ENCODE measurements at places on chromosomes 16 and 17.
A peak's percentile ranks its signal among the peaks of the same experiment; 100 is the strongest.

GRCh38 chr16:68844211-68844564, 857 bp downstream of the TANGO6 start:
- no peak for DNase-seq

GRCh38 chr16:80570106-80570478, 29.3 kb downstream of the DYNLRB2 start:
- no peak for DNase-seq

DNA sequence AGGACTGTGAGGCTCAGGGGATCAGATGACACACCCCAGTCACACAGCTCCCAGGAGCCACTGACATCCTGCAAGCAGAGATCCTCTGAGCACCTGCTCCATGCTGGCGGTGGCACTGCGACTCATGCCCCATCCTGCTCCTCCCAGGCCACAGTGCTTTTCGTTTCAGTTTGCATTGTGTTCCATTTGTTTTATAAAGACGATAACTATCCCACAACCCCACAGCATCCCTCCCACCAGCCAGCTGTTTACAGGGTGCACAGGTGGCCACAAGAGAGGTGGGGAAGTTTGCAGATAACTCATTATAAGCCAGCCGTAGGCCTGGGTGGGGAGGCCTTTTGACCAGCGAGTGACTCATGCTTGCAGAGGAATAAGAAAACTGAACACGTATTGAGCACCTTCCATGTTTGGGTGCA, 28.2 kb downstream of the BCO1 start:
- no peak for DNase-seq

- DNase-seq = no peak
Measured at GRCh38 chr16:21524068-21524751, 75.2 kb upstream of the METTL9 start.

- DNase-seq = no peak
Measured at GRCh38 chr17:48753794-48754499, 25.4 kb upstream of the HOXB13 start.

DNA sequence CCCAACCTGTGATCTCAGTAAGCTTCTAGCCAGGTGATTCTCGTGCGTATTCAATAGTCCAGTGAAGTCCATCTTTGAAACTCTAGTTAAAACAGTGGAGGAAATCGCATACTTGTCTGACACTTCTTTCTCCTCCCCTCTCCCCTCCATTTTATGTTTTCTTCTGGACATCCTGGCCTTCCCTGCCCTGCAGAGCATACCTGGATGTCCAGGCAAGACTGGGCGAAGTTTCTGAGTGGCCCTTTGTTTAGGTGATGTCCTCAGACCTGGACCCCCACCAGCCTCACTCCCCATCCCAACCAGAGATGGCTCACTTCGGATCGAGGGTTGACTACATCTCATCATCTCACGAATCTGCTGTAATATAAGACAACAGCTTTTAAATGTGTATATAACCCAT, 65.7 kb downstream of the CCDC182 start:
- no peak for DNase-seq

- DNase-seq = peak; percentile 94
Measured at GRCh38 chr16:4661661-4662060, 31.7 kb upstream of the NUDT16L1 start.

- DNase-seq = no peak
Measured at GRCh38 chr17:32822996-32823395, 53.9 kb downstream of the MYO1D start.

- DNase-seq = no peak
Measured at GRCh38 chr17:61442136-61442775, 10.0 kb upstream of the TBX4 start.

- no peak for DNase-seq
Measured at GRCh38 chr16:88793251-88793954, 8.4 kb upstream of the PIEZO1 start.

DNA sequence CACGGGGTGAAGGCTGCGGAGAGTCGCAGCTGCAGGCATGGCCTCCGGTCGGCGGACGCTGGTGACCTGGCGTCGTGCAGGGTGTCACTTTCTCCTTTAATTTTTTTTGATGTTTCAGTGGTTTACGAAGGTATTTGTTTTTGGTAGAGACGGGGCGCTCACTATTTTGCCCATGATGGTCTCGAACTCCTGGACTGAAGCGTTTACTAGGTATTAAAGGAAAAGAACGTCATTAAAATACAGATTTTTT, 17.1 kb downstream of the ZNF213 start:
- DNase-seq = no peak

- DNase-seq = no peak
Measured at GRCh38 chr16:31128711-31129567, 6.6 kb downstream of the PRSS8 start.

DNA sequence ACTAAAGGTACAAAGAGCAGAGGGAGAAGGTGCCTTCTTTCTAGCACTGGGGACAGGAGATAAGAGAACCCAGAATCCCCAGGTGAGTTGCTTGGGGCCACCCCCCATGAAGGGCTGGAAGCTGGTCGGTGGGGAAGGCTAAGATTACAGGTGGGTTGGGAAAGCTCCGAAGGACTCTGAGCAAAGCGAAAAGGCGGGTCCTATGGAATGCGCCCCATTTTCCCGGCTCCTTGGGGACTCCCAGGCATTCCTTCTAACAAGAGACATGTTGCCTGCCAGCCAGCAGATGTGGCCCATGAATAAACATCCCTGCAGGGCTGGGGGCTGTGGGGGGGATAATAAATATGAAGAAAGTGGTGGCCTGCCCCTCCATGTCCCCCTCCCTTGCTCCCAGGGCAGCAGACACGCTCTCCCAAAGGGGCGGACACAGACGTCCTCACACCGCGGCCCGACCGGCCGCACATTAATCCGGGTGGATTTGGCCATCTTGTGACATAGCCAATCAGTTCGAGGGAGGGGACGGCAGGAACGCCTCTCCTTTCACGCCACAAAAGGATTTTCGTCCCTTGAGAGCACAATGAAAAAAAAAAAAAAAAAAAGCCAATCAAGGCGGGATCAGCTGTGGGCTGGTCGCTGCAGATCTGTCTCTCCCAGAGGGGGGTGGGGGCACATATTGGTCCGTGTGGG, 98.5 kb downstream of the SOX9 start:
- DNase-seq = no peak

DNA sequence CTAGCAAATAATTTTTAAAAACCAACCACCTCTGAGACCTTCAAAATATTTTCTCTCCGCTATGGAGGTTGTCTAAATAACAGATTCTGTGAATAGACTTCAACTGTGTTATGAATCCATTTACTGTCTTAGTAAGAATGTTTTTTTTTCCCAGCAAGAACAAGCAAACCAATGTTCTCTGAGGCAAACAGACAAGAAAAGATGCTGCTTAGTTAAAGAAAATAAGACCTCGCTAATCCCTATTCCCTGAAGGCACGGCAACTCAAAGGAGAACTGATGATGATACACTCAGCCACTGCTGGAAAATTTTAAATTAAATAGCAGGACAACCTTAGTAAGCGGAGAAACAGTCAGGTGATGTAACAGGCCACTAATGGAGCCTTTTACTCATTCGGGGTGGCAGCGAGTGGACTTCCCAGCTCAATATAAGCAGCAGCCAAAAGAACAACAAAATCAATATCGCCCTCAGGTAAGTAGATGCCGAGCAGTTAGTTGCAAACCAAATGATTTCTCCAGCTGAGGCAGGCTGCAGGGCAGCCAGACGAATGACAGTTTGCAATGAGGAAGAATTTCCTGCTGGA, 81.8 kb downstream of the CPPED1 start:
- DNase-seq = no peak

GRCh38 chr17:36773039-36773438, 164.2 kb upstream of the LHX1 start:
- no peak for DNase-seq

DNA sequence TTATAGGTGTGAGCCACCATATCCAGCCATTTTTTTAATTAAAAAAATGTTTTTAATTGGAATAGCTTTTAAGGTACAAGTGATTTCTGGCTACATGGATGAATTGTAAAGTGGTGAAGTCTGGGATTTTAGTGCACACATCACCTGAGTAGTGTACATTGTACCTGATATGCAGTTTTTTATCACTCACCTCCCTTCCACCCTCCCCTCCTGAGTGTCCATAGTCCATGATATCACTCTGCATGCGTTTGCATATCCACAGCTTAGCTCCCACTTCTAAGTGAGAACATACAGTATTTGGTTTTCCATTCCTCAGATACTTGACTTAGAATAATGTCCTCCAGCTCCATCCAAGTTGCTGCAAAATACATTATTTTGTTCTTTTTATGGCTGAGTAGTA, 13.4 kb upstream of the CRYBA1 start:
- no peak for DNase-seq

GRCh38 chr17:36514856-36515255, 19.8 kb downstream of the MYO19 start:
- no peak for DNase-seq

DNA sequence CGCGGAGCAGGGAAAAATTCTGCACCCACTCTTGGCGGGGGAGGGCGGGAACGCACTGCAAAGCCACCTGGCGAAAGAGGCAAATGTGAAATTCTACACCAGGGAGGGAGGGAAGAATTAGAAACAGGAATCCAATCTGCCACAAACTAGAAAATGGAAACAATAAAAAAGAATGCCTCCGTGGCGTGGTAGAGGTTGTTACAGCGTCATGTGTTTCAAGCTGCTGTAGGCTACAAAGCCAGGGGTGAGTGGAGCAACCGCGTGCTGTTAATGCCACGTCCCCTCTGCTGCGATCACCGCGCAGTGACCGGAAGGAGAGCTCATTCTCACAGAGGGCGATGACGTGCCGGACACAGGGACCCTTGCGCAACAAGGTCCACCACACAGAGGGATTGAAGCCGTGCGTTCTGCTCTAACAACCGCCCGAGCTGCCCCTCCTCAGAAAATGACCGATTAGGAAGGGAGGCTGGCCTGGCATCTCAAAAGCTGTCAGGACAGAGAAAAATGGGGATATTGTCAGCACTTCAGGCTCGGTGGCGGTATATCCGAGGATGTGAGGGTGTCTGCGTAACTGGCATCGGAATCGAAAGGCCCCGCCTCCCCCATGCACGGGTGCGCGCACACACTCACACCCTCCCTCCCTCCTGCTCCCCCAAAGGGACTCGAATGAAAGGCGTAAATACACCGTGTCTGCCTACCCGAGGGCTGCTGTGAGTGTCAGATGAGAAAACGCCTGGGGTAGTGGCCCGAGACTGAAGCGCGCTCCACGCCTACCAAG, 70.8 kb upstream of the TNRC6C start:
- DNase-seq = peak; percentile 44

GRCh38 chr17:48575673-48576478, 2.3 kb downstream of the HOXB4 start:
- no peak for DNase-seq

DNA sequence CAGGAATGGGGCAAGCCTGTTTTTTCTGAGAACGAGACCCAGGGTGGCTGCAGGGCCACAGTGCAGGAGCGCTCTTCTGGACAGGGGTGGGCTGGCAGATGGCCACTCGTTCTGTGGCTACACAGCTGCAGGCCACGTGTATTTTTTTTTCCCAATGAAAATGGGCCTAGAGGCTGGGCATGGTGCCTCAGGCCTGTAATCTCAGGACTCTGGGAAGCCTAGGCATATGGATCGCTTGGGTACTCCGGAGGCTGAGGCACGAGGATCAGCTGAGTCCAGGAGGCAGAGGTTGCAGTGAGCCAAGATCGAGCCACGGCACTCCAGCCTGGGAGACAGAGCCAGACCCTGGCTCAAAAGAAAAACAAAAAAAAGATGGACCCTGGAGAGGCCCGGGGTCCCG, 6.8 kb downstream of the UNKL start:
- DNase-seq = no peak

DNA sequence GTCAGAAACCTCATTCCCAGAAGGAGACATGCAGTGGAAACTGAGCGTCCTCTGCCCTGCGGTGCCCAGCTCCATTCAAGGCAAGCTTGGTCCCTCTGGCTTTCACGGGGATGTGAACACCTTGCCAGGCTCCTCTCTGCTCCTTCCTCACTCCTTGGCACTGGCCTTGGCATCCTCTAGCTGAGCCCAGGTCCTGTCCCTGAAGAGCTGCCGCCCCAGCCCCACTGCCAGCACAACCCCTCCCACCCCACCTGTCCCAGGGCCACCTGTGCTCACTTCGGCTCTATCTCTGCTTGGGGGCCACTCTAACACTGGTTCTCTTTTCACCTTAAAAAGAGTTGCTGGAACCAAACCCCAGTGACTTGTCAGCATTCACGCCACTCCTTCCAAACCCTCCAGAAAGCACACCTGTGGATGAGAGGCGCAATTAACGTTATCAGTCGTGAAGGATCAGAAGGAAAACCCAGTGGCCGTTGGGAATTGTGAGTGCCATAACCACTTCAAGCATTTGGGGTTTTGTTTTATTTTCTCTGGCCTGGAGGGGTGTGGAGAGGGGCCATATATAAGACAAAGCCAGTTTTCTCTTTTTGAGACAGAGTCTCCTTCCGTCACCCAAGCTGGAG, 103.7 kb downstream of the AXIN2 start:
- no peak for DNase-seq

- no peak for DNase-seq
Measured at GRCh38 chr17:75572713-75573539, 14.7 kb upstream of the MYO15B start.

- DNase-seq = no peak
Measured at GRCh38 chr17:82832411-82832810, 7.4 kb downstream of the ZNF750 start.

GRCh38 chr17:52035336-52035915, 123.1 kb downstream of the CA10 start:
- DNase-seq = peak; percentile 26

DNA sequence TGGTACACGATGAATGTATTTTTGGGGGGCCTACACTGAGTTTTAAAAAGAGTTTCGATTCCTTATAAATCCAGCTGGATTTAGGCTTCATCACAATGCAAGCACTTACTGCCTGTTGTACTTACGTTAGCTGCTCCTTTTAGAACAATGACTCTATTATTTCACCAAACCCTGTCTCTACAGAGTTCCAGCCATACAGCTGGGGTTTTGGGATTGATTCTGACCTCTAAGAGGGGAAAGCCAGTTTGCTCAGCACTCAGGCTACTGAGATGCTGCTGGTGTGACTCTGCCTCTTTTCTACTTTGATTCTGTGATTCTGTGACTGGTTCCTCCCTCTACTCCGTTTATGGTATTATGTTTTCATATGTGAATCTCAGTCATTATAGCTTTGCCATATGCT, 329.7 kb downstream of the ABCC12 start:
- no peak for DNase-seq

DNA sequence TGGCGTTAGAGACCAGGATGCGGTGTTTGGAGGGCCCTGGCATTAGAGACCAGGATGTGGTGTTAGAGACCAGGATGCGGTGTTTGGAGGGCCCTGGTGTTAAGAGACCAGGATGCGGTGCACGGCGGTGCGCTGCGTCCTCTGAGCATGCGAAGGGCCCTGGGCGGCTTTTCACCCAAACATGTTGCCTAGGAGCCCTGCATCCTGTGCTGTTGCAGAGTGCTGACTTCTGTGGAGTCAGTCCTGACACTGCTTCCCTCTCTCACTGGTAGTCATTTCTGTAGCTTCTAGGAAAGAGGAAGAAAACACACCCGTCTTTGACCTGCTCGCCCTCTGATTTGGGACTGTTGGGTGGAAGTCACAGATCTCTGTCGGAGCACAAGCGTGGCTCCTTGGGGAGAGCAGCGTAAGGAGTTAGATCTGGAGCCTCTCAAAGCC, 141.2 kb downstream of the LAT start:
- DNase-seq = no peak

GRCh38 chr16:17939723-17940122, 396.8 kb downstream of the NPIPA8 start:
- DNase-seq = no peak

- no peak for DNase-seq
Measured at GRCh38 chr17:59811209-59811608, 81.5 kb downstream of the TUBD1 start.

Measured in NCI-H1092 (cell line).